ENCODE measurements at places on chromosomes 7 and 10.
A peak's percentile ranks its signal among the peaks of the same experiment; 100 is the strongest.

DNA sequence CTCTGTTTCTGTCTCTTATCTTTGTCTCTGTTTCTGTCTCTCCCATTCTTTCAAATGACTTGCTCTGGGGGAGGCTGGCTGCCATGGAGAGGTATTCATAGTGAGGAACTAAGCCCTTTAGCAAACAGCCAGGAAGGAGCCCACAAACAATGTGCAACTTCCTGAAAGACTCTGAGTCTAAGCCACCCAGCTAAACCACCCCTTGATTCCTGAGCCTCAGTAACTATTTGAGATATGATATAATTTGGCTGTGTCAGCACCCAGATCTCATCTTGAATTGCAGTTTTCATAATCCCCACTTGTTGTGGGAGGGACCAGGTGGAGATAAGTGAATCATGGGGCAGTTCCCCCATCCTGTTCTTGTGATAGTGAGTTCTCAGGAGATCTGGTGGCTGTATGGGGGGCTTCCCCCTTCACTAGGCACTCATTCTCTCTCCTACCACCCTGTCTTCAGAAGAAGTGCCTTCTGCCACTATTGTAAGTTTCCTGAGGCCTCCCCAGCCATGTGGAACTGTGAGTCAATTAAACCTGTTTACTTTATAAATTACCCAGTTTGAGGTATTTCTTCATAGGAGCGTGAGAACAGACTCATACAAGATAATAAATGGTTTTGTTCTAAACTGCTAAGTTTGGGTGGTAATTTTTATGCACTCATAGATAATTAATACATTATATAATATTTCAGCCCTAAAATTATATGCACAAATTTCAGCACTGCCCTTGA lies 121.2 kb upstream of the FOXP2 start:
- DNase-seq: no peak

DNA sequence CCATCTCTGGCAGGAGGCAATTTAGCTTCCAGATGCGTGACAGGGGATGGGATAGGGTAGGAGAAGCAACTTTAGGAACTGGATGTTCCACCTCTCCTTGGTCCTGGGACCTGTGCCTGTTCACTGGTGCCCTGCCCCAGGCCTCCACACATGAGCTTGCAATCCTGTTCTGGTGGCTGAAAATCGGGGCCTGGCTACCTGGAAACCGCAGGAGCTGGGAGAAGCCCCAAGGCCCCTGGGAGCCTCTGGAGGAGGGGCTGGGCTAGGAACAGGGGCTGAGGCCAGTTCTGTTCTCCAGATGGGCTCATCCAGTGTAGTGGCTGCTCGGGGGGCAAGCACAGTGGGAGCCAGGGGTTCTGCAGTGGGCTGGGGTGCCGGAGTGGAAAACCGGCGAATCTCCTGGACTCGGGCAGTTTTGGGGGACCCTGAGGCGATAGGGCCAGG lies 5.3 kb upstream of the MYOZ1 start:
- no peak for DNase-seq

DNA sequence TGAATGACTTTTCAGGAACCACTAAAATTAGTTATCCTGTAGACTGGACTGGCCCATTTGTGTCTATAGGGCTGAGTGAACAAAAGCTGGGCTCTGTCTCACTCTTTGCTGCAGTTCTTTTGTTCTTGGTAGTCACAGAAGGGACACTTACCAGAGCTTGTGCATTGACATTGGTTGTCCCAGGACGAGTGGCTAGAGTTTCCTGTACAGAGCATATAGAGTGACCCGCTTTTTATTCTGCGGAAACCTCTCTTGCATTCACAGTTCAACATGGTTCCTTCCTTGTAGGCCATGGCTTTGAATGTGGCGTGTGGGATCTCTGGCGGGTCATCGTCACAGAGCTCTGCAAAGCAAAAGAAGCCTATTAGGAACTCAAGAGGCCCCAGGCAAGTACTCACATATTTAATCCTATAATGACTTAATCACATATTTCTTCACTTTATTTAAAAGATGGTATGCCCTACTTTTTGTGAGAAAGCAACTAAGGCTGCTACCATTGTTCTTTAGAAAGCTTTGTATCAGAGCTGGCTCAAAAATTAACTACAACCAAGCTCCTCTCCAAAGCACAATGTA lies 36.4 kb downstream of the IL2RA start:
- DNase-seq: no peak

GRCh38 chr7:141356161-141356560 lies 195.0 kb upstream of the AGK start:
- no peak for DNase-seq

DNA sequence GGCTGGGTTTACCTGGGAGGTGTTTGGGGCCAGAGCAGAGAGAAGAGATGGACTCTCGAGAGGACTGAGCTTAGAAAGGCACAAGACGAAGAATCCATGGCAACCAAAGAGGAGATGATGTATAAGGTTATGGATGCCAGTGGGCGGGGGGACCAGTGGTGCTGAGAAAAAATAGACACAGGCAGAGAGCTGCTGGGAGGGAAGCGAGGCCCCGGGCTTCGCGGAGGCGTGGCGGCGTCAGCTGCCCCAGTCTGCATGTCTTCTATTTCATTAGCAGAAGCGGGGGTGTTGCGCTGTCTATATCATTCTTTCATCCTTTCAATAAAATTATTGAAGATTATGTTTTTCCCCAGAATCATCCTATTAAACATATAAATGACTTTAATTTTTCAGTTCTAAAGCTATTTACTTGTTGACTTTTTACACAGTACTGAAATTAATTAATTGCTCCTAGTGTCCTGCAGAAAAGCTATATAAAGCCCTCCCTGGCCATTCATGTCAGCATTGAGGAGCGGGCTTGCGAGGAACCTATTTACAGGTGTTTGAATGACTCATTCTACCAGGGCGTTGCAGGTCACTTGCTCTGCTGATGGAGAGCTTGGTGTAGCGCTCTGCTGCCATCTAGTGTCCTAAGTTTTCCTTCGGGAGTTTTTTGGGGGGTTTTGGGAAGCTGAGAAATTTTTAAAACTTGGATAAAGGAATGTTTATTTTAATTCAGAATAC lies 42.9 kb upstream of the BHLHA15 start:
- DNase-seq: peak; percentile 76

- no peak for DNase-seq
Observed at GRCh38 chr10:107451047-107451446, 286.5 kb upstream of the SORCS1 start.

DNA sequence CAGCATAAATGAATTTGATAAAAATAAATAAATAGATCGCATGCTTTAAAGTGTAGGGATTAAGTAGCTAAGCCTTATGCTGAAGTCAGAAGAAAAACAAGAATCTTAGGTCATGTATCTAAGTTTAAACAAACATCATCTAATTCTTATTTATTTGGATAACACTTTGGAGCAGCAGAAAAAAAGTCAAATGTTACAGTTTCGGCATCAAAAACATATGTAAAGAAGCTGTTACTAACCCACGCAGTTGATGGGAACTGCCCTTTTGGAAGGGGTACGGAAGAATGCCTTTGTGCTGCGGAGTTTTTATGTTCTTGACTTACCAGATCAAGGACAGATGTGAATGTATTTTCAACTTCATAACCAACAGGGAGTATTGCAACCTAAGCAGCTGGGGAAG lies 37.3 kb upstream of the HABP2 start:
- no peak for DNase-seq

DNA sequence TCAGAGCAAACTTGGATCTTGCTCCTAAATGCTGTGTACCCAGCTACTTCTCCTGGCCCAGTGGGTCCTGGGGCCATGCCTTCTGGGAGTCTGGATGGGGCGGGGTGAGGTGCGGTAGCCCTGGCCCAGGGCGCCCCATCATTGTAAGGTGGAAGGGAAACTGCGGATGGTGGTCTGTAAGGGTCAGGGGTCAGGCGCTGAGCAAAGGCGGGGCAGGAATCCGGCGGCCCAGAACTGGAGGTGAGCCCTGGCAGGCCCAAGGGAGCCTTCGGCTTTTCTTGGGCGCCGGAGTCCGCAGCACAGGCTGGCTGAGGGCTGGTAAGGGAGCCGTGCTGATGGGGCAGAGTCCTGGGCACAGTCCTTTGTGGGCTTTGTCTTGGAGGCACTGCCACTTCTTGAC lies 66.5 kb upstream of the CTBP2 start:
- no peak for DNase-seq

DNA sequence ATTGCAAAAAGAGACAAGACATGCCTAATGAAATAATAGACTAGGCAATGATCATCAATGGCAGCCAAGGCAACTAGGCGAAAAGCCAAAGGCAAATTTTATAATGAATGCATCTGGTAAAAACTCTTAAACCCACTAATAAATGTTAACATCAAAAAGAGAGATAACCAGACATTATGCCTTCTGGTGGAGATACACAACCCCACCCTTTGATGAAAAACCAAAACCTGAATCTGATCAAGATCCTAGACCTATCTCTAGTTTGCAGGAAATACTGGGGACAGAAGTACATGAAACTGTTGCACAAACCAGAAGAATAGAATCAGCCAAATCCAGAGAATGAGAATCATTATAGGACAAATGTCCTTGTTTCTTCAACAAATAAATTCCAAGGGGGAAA lies 22.0 kb upstream of the GSAP start:
- no peak for DNase-seq

- DNase-seq: peak; percentile 16
Observed at GRCh38 chr7:105680505-105681187, 99.4 kb upstream of the EFCAB10 start.

DNA sequence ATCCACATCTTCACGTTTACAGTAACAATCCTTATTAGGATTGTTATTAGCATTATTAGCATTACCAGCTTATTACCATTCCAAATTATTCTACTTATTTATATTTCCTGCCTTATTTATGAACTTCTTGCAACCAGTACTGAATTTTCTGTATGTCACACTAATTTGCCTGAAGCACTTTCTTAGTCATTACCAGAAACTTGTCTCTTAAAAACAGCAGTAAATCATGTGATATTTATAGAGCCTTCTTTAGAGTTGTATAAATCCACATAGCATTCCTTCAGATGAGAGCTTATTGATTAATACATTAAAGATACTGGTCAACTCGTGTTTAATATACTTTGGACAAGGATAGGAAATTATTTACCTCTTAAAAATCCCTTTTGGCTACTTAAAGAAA lies 618.6 kb downstream of the SUGCT start:
- DNase-seq: no peak

GRCh38 chr7:118312966-118313365 lies 88.5 kb downstream of the ANKRD7 start:
- DNase-seq: no peak
